Ascending aorta (tissue), 2 donors: ENCODE measurements at places on chromosomes 11 and 22. TPM values are rescaled to one million over a fixed set of nuclear protein-coding genes. Genes with fewer than 3 reads are reported as not detected.

GRCh38 chr22:39243439-39244135, 1.2 kb downstream of the PDGFB start:
- no peaks in the 10 kb centered on the region for H3K36me3 ChIP-seq
- H3K4me3 ChIP-seq: peak overlapping the region; percentile 66
- peaks cover 21% of the 10 kb centered on the region for H3K4me1 ChIP-seq
- no peak for DNase-seq
- peak overlapping the region; percentile 27 for H3K27ac ChIP-seq

DNA sequence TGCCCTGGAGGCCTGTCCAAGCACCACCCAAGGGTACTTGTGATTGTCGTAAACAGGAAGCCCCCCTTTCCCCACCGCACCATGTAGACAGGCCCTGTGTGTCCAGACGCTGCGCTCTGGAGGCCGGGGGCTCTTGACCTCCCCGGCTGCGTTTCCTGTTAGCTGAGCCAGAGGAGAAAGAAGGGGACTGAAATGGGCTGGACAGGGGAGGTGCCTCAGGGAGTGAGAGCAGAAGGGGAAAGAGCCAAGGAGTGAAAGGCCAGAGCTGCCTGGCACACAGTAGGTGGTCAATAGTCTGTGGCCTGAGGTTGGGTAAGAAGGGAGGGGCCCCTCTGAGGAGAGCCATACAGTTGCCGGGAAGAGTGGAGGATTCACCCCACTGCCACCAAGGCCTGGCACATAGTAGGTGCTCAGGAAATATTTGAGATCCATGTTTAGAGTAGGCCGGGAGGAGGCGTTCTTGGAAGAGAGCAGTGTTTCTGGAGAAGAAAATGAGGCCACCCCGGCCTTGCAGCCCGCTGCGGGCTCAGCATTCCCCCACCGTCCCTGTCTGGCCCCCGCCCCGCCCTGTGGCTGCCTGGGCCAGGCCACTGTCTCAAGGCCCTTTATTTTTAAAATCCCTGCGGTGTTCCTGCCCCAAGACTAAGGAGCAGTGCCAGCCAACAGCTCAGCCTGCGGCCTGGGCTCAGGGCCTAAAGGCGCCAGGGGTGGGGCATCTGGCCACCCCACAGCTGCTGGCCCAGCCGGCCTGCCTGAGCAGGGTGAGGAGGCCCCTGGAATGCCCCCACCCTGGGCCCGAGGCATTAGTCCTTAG, 13.6 kb upstream of the CDC42EP1 start:
- H3K27me3 ChIP-seq: no peaks in the 10 kb centered on the region
- peak; percentile 23 for DNase-seq
- H3K4me1 ChIP-seq: peaks cover 23% of the 10 kb centered on the region
- H3K4me3 ChIP-seq: no peak overlapping the region
- H3K36me3 ChIP-seq: no peaks in the 10 kb centered on the region

- H3K4me1 ChIP-seq: peaks cover 39% of the 10 kb centered on the region
- H3K4me3 ChIP-seq: no peak overlapping the region
- H3K27ac ChIP-seq: peak overlapping the region; percentile 88
These were observed 37.9 kb upstream of the PLET1 start for GRCh38 chr11:112298535-112298934.

APOA4 gene
- total RNA-seq: 14.3 TPM

- no peaks in the 10 kb centered on the region for H3K4me1 ChIP-seq
- H3K4me3 ChIP-seq: no peak overlapping the region
- no peak overlapping the region for H3K27ac ChIP-seq
- H3K27me3 ChIP-seq: no peaks in the 10 kb centered on the region
- no peaks in the 10 kb centered on the region for H3K36me3 ChIP-seq
These were observed 556.3 kb upstream of the ANO5 start for GRCh38 chr11:21636561-21636960.

DNA sequence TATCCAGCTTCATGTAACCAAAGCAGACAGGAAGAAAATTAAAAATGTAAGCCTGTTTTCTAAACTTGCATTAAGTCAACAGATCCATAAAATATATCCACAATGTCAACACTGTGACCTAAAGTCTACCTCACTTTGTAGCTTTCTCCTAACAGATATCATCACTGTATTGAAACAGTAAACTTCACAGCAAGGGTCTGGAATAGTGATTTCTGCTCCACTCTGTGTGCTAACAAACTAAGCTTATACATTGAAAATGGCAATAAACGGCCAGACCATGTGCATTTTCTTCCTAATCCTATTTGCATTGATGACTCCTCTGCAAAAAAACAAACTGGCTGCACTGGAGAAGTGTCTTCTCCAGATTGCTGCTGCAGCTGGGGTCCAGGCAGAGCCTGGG, 26.8 kb downstream of the CADM1 start:
- H3K4me3 ChIP-seq: no peak overlapping the region
- no peaks in the 10 kb centered on the region for H3K36me3 ChIP-seq
- no peak overlapping the region for H3K27ac ChIP-seq
- H3K27me3 ChIP-seq: no peaks in the 10 kb centered on the region
- no peak for DNase-seq

DNA sequence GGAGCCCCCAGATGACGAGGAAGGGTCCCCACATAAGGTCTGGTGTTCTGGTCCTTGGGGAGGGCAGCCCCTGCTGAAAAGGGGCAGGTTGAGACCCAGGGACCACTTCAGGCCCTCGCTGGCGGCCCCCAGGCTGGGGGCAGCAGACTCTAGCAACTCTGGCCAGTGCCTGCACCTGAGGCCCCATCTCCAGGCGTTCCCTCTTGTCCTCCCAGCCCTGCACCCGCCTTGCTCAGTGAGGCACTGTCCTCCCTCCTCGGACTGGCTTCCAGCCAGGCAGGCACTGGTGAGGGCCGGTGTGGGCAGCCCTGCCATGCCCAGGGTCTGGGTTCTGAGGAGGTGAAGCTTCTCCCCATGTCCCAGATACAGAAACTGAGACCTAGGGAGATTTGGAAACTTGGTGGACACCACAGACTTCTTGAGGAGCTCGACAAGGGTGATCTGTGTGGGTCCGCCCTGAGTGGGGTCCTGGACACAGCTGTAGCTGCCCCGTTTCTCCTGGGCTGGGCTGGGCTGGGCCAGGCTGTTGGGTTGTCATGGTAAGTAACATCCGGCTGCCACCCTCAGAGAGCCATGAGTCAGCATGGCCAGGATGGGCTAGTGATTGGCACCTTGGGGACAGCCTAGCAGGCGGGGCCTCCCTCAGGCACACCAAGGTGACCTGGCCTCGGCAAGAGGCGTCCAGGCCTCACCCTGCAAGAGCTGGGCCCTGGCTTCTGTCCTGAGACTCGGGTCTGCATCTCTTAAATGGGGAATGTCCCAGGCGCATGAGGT, 11.1 kb upstream of the PHLDA2 start:
- no peak overlapping the region for H3K4me3 ChIP-seq
- H3K27me3 ChIP-seq: no peaks in the 10 kb centered on the region
- H3K27ac ChIP-seq: peak overlapping the region; percentile 61
- no peak for DNase-seq

TRIM51 gene
- not detected for total RNA-seq
